ENCODE measurements at places on chromosomes 5 and 9. TPM values are rescaled to one million over a fixed set of nuclear protein-coding genes. Genes with fewer than 3 reads are reported as not detected.

The KCTD16 gene
- 68.6 TPM for total RNA-seq

The PSIP1 gene
- 181 TPM for total RNA-seq

DNA sequence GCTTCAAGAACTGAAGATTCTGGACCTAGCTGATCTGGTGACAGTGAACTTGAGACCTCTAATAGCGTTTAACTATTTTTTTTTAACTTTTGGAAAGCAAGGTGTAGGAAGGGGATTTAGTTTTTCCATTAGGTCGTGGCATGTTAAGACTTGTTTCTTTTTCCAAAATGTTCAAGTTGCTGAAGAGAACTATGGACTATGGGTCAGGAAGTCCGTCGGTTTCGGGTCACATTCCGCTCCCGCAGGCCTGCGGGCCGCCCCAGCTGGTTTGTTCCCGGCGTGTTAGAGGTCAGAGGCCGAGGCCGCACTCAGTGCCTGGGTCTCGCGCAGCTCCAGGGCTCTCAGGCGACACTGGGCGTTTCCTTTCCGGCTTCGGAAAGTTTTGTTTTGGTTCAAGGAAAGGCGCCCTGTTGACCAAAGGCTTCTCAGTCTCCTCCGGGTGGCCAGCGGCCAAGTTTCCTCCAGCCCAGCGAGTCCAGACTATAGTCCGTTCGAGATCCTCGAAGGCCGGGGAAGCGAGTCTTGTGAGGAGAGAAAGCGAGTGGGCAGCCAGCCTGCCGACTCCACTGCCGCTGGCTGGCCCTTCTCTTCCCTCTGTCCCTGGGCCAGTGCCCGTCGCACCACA is 586 bp upstream of the FCHO2 start:
- DNase-seq = no peak

GRCh38 chr5:169970911-169971765 is 9.2 kb downstream of the INSYN2B start:
- no peak for DNase-seq

GRCh38 chr5:33468775-33469435 is 28.1 kb downstream of the TARS1 start:
- no peak for DNase-seq

DNA sequence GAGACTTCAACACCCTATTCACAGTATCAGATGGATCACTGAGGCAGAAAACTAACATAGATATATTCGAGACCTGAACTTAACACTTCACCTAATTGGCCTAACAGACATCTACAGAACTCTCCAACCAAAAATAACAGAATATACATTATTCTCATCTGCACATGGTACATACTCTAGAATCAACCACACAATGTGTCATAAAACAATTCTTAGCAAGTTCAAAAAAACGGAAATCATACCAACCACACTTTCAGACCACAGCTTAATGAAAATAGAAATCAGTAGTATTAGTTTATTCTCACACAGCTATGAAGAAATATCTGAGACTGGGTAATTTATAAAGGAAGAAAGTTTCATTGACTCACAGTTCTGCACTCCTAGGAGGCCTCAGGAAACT is 387.9 kb downstream of the DEPDC1B start:
- DNase-seq = no peak

DNA sequence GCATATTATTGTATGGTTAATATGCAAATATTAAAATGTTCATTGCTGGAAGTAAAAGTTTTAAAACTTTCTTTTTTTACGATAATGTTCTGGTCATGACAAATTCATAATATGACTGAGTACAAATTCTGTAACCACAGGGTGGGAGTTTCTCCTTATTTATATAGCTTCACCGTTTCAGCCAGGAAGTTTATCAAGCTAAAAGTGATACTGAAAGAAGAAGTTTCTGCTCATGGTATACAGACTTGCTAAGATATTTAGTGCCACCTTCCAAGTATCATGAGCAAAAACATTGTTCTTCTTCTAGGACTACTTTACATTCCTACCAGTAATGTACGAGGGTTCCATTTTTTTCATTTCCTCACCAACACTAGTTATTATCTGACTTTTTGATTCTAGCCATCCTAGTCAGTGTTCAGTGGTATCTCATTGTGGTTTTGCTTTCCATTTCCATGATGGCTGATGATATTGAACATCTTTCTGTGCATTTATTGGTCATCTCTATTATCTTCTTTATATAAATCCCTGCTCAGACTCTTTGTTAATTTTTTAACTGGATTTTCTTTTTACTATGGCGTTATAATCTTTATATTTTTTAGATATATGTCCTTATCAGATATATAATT is 94.2 kb upstream of the PRRC1 start:
- no peak for DNase-seq
